ENCODE measurements at places on chromosomes 6 and 20.

DNA sequence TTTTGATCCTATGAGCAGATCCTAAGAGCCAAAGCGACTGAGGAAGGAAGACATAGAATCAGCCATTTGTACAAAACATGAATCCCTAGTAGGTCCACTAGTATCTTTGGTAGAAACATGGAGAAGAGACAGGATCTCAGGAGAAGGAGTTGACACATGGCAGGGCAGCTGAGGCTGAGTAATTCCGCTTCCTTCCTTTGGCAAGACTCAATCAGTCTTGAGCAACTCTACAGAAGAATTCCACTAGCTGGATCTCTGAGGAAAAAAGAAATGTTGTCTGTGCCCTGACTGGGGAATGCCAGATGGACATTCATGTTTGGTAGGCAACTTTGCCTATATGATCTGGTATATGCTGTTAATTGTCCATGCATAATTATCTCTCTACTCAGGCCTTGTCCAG is 35.3 kb downstream of the ESR1 start:
- no peak for DNase-seq

DNA sequence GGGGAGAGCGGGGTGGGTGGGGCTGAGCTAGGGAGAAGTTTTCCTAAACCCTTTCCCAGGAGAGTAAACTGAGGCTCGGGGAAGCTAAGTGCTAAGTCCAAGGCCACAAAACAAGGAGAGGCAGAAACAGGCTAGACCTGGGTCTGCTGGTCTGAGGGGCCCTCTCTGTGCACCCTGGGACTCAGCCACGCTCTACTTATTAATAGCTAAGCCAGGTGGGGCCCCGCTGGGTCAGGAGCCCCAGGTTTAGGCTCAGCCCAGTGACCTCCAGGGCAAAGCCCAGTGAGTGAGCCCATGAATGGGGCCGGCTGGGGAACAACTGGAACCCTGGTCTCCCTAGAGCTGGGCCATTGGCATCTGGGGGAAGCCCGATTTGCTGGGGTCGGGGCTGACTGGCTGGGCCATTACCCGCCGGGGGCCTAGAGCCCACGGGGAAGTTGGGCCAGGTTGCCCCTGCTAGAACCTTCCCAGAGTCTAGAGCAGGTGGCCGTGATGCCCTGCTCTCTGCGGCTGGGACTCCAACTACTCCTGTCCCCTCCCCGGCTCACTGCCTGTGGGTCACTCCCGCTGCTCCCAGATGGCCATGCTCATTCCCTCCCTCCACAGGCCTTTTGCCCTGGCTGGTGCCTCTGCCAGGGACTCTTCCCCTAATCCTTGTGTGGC is 24.1 kb upstream of the NOL4L start:
- DNase-seq: no peak

DNA sequence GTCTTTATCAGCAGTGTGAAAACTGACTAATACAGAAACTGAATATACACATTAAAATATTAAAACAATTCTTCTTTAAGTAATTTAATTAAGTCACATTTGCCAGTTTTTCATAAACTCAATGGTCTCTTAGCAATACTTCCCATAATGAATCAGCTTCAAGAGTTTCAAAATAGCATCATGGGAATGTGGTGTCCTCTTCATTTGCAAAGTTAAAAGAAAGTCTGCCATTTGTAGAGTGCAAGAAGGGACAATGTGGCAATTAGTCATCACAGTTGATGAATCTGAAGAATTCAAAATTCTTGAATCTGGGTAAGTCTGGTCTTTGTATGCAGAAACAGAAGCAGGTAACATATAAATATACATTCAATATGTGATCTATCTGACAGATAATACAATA is 38.7 kb downstream of the SYNE1 start:
- DNase-seq: no peak

- no peak for DNase-seq
Observed at GRCh38 chr6:125547381-125547780, 202.1 kb upstream of the HEY2 start.

DNA sequence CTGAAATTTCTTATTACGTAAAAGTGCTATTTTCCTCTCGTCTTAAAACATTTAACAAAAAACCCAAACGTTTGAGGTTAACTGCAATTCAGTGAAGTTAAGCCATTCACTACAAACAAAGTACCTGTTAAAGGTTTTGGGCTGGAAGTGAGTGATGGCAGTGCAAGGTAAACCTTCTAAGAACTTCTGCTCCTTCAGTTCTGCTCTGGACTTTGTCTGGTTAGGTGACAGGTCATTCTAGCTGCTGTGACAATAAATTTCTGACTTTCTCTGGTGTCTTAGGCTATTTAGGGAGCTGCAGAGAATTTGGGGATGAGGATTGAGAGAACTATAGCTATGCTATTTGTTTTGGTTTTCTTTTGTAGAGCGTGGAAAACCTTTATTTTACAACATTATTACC is 36.5 kb upstream of the NEDD9 start:
- no peak for DNase-seq

- no peak for DNase-seq
Observed at GRCh38 chr6:151118461-151119123, 121.2 kb upstream of the AKAP12 start.

DNA sequence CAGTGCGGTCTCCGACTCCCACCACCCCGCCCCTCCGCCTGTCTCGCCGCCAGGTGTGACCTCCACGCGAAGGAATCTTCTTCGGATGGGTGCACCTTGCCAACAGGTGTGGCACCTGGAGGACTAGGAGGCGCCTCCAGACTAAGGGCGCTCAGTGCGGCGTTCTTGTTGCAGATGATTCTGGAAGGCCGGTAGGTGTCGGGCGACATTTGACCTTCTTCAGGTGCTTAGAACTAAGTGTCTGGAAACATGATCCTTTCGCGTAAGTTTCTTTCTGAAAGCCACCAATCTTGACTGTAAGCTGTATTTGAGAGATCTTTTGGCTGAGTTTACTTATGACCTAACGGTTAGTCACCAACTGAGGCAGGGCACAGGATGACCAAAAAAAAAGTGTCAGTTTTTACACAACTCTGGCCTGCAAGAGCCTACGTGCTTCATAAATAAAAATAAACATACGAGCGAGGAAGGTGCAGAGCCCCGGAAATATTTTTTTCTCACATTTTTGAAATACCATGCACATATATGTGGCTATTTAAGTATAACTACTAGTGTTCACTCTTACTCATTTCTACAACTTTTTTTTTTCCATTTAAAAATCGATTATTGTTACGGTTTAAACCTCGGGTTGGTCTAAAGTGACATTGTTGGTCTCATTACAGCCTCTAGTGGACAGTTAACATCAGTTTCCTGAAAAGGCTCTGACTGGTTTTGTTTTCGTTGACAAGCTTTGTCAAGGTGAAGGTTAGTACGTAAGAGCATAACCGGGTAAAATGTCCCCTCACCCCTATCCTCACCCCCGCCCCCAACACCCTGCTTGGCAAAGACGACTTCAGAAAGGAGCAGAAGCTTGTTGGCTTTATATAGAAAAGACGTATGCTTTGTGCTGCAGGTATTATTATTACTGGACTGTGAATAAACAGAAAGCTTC is 1.6 kb upstream of the ATXN1 start:
- DNase-seq: peak; percentile 13

DNA sequence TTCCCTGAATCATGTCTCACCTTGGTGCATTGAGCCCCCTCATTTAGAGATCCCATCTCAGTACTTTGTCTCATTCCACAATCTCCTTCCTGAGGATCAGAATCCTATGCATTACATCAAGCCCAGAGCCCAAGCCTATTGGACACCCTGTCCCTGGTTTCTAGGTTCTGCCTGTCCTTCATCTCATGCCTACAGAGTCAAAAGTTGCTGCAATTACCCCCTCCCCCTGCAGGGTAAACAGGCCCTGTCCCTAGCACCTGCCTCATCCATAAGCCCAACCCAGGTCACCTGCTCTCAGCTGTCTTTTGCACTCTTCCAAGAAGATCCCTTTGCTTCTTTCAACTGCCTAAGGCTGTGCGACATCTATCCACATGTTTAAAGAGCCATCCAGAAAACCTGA is 93.9 kb downstream of the SPTLC3 start:
- no peak for DNase-seq

DNA sequence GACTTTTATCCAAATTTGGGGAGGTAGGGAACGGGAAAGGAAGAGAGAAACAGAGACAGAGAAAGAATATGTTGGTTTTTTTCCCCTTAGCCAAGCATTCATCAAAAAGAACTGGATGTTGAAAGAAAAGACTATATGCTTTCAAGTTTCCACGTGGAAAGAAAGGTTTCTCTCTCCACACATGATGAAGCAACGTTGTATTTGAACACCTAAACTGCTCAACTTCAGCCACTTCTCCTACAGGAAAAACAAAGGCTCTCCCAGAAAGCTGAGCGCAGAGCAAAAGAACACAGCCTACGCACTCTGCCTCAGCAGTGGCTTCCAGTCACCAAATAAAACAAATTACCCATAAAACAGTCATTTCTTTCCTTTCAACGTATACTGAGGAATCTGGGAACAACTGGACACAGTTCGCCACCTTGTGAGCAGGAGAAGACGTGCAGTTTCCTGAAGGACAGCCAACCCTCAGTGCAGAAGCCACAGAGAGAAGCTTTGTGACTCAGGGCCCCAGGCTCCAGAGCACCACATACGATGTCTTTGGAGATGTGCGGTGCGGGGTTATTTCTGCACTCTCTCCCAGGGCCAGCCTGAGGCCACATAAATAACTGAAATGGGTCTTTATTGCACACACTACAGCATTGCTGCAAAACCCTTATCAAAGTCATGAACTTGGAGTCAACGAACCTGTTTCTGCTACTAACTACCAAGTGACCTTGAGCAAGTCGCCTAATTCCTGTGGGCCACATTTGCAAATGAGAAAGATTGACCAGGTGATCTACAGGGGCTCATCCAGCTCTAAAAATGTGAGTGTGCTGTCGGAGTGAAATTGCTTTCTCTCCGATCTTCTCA is 10.1 kb downstream of the IL17F start:
- no peak for DNase-seq

GRCh38 chr6:155440398-155441111 is 15.1 kb downstream of the NOX3 start:
- DNase-seq: no peak

GRCh38 chr6:498795-499231 is 107.3 kb downstream of the IRF4 start:
- DNase-seq: no peak

- no peak for DNase-seq
Observed at GRCh38 chr6:43454290-43454695, 1.1 kb downstream of the DLK2 start.

- no peak for DNase-seq
Observed at GRCh38 chr6:129866256-129866655, 5.1 kb upstream of the TMEM244 start.

DNA sequence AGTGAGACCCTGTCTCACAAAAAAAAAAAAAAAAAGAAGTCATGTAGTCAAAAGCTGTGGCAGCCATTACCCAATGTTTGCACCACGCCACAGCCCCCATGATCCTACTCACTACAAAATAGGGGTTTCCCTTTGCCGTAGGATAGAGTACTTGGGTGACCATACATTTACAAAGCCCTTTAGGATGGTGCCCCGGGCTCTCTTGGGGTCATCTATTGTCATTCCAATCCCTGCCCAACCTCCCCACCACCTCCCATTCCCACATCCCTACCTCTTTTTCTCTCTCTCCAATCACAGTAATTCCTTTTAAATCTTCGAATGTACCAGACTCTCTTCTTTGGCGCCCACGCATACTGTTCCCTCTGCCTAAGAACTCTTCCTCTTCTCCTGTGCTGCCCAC is 74.6 kb downstream of the KIAA0319 start:
- DNase-seq: no peak

GRCh38 chr20:11403711-11404110 is 514.0 kb upstream of the BTBD3 start:
- no peak for DNase-seq

- DNase-seq: no peak
Observed at GRCh38 chr20:57693002-57693582, 16.7 kb downstream of the PMEPA1 start.

DNA sequence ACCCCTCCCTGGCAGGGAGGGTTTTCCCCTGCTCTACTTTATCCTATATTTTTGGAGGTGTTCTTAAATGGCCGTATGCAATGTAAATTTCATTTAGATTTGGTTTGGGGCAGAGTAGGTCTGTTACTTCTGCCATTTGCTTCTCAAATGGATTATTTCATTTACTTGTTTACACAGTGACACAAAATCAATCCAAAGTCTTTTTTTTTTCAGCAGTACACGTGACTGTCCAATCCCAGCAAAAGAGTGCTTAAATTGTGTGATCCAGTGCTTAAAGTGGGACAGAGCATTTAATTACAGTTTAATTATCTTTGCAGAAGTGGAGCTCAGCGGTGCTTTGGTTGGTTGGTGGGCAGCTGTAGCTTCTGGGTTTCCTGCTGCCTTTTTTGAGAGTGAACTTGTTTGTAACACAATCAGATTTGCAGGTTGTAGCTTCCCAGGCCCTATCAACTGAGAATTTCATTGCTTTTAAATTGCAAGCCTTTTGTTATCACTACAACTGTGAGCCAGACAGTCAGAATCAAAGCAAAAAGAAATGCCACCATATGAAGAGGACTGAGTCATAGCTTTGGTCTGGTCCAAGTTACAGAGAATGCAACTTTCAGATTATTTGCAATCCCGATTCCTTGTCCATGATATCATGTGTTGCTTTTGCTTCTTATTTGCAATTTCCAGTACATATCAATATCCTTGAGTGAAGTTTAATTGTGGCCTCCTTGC is 216.9 kb downstream of the DOK5 start:
- no peak for DNase-seq

DNA sequence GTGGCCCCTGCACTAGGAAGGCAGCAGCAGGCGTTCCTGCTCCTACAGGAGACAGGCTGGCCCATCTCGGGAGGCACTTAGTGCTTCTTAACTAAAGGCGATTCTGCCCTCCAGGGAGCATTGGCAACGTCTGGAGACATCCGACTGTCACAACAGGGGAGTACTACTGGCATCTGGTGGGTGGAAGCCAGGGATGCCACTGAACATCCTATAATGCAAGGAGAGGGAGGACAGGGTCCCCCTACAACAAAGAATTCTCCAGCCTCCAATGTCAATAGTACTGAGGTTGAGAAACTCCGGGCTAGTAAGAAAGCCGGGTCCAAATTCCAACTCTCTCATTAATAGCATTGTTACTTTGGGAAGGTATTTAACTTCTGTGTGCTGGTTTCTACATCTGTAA is 119.4 kb upstream of the ARMC2 start:
- DNase-seq: no peak

GRCh38 chr6:106060167-106060566 is 26.0 kb upstream of the PRDM1 start:
- DNase-seq: no peak

DNA sequence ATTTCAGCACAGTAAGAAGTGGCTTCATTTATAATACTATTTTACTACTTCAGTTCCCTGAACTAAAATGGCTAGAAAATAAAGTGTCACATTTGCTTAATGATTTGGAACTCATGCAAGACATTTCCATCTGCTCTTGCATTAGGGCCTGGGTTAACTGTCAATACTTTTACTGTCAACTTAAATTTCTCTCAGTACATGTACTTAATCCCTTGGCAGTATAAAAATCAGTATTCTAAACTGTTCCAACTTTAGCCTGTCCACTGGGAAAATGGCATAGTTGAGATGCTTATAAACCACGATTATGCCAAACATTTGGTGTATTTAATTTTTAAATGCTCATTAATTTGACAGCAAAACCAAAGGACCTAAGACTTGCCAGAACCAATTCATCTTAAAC is 154.5 kb downstream of the ASCC3 start:
- no peak for DNase-seq

GRCh38 chr6:46015119-46015968 is at the start of gene CLIC5:
Gene CLIC5 (minus strand): TSS chr6:46015860. CDS start chr6:46015542, 318 bp downstream.
- DNase-seq: no peak
